Natural killer cell (primary cell): ENCODE measurements at places on chromosomes 2 and 18. TPM values are rescaled to one million over a fixed set of nuclear protein-coding genes. Genes with fewer than 3 reads are reported as not detected.

ACVR1C gene
- 0.45 TPM for total RNA-seq

PPIL3 gene
- total RNA-seq: 39.9 TPM

KIF5C gene
- 2.7 TPM for total RNA-seq

PROM2 gene
- 0.70 TPM for total RNA-seq

LYG2 gene
- not detected for total RNA-seq

FNDC4 gene
- total RNA-seq: not detected

FEV gene
- total RNA-seq: not detected

NFU1 gene
- total RNA-seq: 25.0 TPM

PLGLB2 gene
- total RNA-seq: 3.5 TPM
